NCI-H1436 treated with DMSO at 0.1 percent for 48 hours (cell line): ENCODE measurements at places on chromosomes 3 and 15.

DNA sequence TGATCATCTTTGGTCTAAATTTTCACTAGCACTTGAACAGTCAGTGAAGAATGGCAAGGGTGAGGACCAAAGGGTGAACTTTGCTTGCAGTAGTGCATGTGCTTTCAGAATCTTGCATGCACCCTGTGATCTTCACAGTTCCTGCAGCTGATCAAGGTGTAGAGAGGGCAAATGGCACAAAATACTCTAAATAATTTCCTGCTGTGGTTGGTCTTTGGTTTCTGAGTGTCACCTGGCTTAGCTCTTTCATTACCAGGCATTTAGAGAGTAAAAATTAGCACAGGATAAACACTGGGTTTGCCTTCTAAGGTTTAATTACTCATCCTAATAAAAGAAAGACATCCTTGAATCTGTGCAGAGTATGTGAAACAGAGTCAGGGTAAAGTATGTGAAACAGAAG lies 11.4 kb downstream of the TIPARP start:
- DNase-seq, result no peak

DNA sequence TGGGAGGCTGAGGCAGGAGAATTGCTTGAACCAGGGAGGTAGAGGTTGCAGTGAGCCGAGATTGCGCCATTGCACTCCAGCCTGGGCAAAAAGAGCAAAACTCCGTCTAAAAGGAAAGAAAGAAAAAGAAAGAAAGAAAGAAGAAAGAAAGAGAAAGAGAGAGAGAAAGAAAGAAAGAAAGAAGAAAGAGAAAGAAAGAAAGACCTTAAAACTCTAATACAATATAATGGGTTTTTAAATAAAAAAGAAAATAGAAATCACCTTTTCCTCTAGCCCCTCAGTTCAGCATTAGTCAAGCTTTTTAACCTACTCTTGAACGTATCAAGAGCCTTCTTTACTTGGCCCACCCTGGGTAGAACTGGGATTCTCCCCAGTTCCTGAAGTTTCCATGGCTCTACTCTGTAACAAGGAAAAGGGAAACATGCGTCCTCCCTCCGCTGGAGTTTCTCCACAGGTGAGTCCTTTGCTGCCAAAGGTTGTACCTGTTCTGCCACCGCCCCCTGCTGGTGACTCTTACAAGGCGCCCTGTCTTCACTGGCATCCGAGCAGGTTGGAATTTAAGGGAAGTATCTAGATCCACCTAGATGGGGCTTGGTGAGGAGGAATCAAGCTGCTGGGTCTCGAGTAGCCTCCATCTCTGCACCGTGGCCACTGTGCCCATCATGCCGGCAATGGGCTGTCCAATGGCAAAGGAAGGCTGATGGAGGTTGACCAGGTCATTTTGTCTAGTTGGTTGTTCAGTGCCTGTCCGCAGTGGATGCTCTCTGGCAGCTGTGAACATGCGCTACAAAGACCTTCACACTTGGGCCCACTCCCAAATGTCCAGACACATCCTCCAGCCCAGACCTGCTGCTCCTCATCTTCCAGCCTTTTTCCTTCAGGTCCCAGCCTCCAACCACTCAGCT lies 20.6 kb upstream of the EPHB3 start:
- DNase-seq, result no peak

GRCh38 chr3:83003917-83004316 lies 1242.5 kb upstream of the GBE1 start:
- DNase-seq, result no peak

DNA sequence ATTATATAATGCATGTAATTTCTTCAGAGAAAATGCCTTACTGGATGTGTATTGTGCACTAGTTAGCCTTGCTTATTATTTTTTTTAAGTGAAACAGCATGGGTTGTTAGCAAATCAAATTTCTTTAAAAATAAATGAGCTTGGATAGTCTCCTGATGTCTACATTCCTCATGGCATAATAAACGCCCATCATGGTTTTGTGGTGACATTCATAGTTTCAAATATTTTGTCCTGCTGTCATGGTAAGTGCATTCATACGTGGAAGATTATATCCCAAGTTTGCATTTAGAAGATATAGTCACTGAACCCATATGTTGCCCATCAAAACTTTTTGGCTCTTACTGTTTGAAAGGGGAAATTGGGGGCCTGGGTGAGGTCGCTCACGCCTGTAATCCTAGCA lies 130.7 kb downstream of the ALCAM start:
- DNase-seq, result no peak

DNA sequence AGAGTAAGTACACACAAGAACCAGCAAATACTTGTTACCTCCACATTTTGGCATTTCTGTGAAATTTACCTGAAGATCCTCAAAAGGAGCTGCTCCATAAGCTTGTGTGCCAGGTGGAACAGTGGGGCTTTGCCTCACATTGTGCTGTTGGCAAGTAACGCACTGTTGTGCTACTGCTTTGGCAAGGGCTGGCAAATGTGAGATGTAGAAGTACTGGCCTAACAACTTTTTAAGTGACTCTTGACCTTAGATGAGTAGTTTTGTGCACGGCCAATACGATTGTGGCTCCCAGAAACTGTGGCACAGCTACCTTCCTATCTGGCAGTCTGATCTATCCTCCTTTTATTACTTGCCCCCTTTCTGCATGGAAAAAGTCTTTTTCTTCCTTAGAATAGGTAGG lies 337.0 kb downstream of the KCNH8 start:
- no peak for DNase-seq
